IPS DF 19.7 (cell line): ENCODE measurements at places on chromosomes 2 and 18.

DNA sequence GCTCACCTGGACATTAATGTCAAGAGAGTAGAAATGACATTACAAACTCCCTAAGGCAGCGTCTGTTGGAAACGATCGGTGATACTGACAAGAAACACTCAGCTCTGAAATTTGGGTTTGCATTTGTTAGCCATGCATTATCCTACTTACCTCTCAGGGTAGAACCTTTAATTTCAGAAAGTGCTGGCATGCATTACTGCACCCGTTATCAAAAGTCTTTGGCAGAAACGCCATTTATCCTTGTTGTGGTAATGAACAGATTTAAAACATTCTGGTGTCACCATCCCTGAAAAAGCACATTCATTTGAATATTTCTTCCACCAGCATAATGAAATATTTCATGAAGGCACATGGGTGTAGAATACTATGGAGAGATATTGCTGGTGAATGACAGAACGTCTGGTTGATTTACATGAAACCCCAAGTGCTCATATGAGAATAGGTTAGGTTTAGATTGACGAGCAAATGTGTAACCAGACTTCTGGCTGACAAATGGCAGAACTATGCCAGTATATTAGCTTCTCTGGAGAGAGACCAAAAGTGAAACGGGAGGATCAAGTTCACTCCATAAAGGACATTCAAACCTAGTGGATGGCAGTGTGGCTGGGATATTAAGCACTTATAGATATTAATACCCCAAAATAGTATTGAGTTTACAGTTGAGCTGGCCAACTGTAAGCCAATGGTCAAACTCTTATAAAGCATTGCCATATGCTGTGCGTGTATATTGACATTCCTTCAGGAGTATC is 53.5 kb upstream of the ITGB6 start:
- no peak for DNase-seq

GRCh38 chr2:200662727-200663126 is 76.9 kb downstream of the AOX1 start:
- DNase-seq, result no peak

GRCh38 chr18:70363861-70364260 is 75.0 kb downstream of the SOCS6 start:
- DNase-seq, result no peak

- DNase-seq, result no peak
Measured at GRCh38 chr2:3211256-3212060, 166.2 kb downstream of the EIPR1 start.

- no peak for DNase-seq
Measured at GRCh38 chr2:120762341-120763061, 26.8 kb downstream of the GLI2 start.

DNA sequence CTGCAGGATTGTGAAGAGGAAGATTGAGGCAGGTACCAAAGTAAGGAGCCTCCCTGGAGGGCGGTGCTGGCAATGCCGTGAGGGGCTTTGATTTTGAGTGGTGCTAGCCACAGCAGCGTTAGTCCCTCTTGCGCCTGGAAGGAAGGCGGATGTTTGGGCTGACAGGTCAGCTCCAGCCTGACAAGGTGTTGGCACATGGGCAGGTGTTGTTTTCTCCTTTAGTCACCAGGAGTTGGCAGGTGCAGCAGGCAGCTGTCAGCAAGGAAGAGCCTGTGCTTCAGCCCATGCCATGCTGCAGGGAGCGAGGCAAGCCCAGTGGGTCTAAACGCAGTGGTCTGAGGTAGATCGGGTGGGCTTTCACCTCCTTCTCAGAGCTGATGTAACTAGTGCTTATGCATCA is 8.5 kb downstream of the SEC11C start:
- no peak for DNase-seq

- no peak for DNase-seq
Measured at GRCh38 chr2:36329746-36330472, 25.7 kb upstream of the CRIM1 start.
